Fibroblast of upper back skin (primary cell): ENCODE measurements at places on chromosomes 1 and 21.

- DNase-seq = peak; percentile 96
These were observed 55.2 kb upstream of the PALMD start for GRCh38 chr1:99590578-99591209.

DNA sequence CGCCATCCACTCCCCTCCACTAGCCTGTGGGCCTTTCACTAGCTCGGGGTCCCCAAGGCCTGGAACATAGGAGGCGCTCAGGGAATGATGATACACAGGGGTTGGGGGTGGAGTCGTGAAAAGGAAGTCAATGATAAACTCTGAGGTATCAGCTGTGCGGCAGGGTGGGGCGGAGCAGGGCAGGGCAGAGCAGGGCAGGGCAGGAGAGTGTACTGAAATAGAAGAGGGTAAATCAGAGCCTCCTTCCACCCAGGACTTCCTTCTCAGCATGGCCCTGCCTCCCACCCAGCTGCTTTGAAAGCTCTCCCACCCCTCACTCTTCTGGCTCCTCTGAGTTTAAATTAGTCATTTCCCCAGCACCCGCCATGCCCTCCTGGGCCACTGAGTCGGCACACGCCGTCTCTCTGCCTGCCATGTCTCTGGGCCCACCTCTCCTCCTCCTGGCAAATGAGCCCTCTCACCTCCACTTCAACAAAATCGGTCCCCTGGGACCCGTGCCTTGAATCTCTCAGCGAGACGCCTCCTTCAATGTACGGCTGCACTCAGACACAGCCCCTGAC, 16.9 kb downstream of the CAPZB start:
- DNase-seq = no peak

- DNase-seq = no peak
These were observed 38.3 kb upstream of the PAX7 start for GRCh38 chr1:18592368-18592767.

- no peak for DNase-seq
These were observed 21.3 kb upstream of the KCNQ4 start for GRCh38 chr1:40762144-40762923.

DNA sequence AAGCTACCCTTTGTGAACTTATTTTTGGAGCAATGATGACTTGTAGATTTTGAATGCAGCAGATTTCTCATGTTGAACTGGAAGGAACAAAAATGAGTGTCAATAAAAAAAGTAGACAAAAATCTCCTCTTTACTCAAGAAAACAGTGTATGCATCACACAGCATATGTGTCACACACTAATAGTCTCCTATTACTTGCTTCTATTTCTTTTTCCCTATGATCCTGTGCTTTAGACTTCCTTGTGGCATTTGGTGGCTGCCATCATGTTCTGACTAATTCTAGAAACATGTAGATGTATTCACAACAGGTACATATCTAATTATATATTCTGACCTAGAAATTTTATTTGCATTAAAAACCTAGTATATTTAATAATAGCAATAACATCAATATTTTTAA, 14.3 kb downstream of the RC3H1 start:
- DNase-seq = no peak

DNA sequence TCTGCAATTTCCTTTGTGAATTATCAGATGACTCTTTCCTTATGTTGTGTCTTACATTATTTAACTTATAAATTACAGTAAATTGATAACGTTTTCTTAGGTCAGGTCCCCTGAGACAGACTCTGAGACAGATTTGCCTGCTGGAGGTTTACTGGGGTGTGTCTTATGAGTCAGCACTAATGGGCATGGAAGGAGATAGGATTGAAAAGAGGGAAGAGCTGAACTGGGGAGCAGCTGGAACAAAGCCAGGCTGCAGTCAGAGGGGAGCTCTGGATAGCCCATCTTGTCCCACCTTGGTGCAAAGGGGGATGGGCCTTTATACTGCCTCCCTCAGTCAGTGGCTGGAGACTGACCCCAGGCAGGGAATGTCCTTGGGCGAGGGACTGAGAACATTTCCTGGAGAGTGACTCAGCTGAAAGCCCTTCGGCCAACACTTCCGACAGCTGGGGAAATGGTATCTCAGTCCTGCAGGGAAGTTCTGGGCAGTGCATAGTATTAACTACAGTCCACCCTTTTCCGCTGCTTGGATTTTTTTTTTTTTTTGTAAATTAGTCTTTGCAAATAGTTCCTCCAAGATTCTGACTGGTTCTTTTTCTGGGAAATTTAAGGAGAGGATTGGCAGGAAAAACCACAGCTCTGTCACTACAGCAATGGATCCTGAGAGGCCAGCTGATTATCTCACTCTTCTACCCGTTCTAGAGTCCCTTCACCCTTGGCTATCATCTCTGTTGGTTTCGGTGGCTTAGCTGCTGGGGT, 39.1 kb upstream of the CDC42BPA start:
- DNase-seq = peak; percentile 84

- DNase-seq = no peak
These were observed 924.0 kb downstream of the LTN1 start for GRCh38 chr21:28068455-28069358.

GRCh38 chr21:41967708-41968107, 13.9 kb upstream of the C2CD2 start:
- no peak for DNase-seq

DNA sequence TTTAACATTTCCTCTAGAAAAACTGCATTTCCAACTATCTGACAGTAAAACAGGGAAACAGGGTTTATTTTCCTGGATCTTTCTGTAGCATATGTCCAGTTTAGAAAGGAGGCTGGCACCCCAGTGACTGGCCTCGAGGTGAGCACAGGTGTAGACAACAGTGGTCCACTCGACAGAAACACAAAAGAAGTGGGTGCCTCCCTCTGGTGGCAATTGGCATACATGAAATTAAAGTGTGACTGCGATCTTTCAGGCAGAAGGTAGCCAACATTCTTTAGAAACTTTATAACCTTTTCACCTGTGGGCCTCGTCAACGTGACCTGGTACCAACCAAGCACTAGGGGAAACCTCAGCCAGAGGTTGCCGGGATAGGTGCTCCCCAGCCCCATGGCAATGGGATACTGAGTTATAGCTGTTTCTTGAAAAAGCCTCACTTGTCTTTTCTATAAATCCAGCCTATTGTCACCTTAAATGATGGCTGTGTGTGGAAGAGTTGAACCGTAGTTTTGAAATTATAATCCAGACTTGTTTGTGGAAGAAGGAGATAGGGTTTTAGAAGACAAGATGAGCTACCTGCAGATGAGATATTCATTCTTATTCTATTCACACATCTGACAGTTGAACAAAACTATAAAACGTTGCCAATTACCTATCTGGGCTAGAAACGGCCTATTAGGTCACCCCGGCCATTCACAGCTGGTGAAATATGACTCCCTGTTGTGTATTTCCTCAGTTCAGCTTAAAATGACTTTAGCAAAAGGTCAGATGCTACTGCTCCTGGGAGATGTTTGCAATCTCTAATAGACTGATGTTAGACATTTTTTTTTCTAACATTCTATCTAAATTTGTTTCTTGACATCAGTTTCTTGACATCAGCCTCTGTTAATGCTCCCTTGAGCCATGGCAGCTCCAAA, 44.3 kb downstream of the PCP4 start:
- DNase-seq = no peak

GRCh38 chr1:32977546-32978087, 13.0 kb upstream of the RNF19B start:
- DNase-seq = no peak

DNA sequence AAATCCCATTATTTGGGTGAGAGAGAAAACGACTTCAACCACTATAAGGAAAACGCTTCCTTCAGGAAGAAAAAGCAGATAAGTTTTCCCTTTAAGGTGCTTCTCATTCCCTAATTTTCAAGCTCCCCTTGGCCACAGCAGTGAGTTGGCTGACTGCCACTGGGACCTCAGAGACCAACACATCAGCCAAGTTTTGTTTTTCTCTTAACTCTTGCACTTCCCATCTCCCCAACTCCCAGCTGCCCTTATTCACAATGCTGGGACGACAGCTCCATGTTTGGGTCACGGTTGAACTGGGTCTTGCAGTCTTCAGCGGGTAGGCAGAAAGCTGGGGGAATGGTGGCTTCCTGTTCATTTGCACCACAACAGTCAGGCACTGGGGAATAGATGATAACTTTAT, 18.9 kb downstream of the SGIP1 start:
- DNase-seq = no peak

DNA sequence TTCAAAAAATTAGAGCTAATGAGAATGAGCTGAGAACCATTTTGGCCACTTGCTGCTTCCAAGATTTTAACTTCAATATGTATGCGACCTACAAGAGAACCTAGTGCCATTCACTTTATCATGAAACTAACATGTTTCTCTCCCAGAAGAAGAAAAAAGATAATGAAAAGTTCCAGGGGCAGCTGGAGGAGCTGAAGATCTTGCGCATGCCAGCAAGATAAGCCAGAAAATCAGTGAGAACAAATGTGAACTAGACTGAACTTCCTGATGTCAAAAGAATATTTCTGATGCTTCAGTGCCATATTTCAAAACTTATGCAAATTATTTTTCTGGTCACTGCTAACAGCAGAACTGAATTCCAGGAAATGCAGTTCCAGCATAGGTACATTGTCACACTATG, 1265.1 kb downstream of the BRINP3 start:
- no peak for DNase-seq

DNA sequence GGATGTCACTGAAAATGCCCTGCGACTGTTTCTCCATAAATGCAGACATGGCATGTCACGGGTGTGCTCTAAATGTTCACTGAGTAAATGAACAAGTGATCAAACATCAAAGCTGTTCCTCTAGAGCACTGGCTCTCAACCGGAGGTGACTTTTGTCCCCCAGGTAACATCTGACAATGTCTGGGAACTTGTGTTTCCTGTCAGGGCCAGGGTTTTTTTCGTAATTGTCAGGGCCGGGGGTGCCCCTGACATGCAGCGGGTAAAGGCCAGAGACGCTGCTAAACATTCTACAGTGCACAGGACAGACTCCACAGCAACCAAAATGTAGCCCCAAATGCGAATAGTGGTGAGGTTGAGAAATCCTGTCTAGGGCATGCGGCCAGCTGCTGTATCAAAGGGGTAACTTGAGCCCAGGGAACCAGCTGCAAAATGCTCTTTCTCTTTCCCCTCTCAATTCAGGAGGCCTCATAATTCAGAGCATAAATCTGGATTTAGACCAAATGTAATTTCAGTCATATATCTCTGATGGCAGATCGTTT, 2.0 kb downstream of the ALDH4A1 start:
- DNase-seq = no peak

DNA sequence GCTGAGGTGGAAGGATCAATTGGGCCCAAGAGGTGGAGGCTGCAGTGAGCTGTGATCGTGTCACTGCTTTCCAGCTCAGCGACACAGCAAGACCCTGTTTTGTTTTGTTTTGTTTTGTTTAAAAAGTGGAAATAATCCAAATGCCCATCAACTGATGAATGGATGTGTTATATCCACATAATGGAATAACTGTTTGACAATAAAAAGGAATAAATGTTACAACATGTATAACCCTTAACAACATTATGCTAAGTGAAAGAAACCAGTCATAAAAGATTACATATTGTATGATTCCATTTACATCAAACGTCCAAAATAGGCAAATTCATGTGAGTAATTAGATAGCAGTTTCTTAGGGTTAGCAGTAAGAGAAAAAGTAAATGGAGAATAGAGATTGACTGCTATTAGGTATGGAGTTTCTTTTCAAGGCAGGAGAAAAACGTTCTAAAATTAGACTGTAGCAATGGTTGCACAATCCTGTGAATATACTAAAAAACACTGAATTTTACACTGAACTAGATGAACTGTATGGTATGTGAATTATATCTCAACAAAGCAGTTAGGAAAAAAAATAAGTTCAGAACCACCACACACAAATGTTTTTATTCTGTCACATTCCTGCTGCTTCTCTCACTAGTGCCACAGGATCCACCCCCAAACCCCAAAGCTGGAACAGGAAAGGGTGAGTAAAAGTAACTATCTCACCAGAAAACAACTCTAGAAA, 15.7 kb downstream of the FOXJ3 start:
- peak; percentile 72 for DNase-seq

DNA sequence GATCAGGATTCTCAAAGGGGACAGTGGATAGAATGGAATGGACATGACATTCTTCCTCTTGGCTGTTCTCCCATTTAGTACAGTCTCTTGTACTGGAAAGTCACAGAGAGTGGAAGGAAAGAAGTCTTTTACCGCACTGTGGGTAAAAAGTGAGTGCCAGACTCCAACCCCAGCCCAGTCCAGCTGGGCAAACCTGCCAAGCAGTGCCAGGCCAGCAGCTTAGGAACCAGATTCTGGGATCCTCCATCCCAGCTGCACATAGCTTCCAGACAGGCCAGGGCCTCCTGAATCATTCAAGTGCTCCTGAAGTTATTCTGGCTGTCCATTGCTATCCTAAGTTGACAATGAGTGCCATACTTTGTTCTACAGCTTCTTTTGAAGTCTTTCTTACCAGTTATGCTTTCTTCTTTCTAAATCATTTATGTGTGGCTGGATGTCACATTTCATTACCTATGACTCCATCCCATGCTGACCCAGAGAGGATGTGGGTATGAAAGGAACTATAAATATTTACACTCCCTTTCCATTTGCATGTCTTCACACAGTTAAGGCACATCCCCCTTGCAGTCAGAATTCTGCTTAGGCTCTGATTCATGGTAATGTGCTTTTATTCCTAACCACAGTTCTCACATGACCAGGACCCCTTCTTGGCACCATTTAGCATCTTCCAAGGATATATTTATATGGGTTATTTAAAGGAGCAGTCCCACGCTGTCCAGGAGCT, 88.9 kb downstream of the AK5 start:
- peak; percentile 98 for DNase-seq

DNA sequence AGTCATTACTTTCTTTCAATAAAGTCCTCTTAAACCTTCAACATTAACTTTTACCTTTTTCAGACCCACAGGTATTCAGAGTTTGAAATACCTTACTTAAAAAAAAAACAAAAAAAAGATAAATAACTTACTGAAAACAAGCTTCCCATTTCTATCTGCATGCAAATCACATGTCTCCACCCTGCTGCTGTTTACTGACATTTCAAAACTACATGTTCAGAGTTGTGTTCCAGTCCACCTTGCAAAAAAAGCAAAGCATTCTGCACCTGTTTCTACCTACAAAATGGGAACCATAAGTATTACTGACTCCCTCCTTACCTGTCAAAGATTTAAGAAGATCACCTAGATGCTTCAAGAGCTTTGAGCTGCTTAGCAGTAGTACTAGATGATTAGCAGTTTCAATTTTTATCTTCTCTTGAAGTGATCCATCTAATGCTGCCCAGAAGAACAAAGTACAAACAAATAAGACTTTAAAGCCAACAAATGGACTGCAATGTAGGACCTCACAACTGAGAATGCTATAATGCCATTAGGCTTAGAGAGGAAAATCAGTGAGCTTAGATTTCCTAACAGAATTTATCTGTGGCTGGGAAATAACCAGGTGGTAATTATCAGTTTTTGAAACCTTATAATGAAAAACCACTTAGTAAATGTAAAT, 61.2 kb downstream of the ANKRD13C start:
- DNase-seq = no peak

DNA sequence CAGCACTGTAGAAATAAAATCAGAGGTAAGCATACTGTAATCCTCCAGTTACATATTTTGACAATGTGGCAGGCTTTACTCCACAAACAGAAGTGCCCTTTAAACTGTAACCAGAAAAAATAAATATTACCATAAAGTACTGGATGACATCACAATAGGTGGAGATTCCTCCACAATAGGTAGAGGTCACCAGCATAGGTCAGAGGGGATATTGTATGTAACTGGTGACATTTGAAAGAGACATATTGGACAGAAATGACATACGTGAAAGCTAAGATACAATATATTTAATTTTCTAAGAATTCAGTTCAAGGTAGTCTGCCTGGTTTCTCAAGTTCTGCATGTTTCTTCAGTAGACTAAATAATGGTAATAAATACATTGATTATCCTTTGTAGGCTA, at the start of gene ASB17:
ASB17 (minus strand) TSS at position 101 of the 400 bp plus-strand sequence. CDS start 113 bp downstream, outside the sequence.
- no peak for DNase-seq

GRCh38 chr1:236465959-236466303, 57.9 kb upstream of the LGALS8 start:
- DNase-seq = no peak
